Activated T-helper 1 cell treated with anti-CD3 and anti-CD28 coated beads, Interleukin-2, amount 50 U/mL, for 16 hours (primary cell): ENCODE measurements at places on chromosomes 1 and 21.

DNA sequence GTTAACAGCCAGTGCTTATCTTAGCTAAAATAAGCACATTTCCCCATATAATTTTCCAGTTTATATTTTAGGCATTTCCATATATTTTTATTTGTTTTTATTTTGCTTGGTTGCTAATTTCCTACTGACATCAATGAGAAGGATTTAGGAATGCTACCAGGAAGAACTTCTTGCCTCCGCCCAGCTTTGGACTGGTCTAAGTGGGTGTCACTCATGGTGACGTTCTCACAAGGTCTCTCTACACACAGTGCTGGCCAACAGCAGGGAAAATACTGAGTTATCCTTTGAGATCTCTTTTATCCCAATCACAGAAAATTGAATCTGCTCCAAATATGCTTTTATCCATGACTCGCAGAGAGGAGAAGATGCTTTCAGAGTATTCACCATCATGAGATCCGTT lies 13.2 kb downstream of the MX1 start:
- no peak for DNase-seq

- no peak for DNase-seq
These were observed 67.0 kb upstream of the PTCH2 start for GRCh38 chr1:44909901-44910544.

DNA sequence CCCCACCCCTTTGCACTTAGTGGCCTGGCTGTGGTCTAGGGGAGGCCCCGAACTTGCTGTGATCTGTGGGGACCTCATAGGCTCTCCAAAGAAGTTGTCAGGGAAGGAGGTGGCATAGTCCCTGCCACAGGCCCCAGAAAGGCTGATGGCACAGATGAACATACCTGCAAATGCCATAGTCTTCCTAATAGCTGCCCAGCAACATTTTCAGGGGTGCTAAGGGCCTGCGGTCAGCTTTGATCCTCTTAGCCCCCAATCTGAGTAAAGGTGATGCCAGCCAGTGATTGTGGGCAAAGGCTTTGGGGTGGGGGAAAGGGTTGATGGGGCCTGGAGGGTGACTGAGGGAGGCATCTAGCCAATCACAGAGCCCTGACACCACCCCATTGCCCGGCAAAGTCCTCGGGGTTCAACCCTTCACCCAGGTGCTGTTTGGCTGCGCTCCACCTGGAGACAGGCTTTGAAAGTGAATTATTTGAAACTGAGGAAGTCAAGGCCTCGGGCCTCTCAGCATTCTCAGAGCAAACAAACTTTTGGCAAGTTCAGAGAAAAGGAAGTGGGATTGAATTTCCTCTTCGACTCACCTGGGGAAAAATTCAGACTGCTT lies 35.8 kb downstream of the PAX7 start:
- no peak for DNase-seq

DNA sequence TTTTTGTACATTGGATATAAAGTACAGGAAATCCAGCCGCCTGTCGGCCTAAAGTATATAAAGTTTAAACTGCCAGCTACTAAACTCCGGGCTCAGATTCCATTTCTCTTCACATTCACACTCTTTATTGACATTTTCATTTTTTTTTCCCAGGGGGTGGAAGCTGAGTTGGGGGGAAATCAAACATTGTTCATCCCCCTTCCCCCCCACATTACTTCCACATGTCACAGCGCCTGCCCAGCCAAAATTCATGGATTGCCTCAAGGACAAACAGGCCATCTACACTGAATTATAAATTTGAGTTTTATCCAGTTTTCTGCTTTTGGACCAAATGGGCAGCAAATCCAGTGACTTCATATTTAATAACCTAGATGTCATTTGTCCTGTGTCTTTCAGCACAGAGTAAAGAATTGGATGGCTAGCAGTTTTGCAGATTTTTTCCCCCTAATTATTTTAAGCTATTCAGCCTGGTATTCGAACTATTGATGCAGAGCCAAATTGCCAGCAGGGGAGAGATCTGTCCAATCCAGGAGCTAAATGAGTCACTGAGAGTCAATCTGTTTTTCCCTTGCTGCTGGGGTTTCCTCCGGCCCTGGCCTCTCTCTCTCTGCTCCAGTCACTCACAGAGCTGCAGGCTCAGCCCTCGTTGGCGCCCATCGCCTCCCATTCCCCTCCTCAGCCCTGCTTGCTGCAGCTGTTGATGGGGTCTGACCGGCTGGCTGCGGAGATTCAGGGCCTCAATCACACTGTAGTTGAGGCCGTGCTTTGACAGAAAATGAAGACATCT lies 98.0 kb downstream of the LMO4 start:
- no peak for DNase-seq

DNA sequence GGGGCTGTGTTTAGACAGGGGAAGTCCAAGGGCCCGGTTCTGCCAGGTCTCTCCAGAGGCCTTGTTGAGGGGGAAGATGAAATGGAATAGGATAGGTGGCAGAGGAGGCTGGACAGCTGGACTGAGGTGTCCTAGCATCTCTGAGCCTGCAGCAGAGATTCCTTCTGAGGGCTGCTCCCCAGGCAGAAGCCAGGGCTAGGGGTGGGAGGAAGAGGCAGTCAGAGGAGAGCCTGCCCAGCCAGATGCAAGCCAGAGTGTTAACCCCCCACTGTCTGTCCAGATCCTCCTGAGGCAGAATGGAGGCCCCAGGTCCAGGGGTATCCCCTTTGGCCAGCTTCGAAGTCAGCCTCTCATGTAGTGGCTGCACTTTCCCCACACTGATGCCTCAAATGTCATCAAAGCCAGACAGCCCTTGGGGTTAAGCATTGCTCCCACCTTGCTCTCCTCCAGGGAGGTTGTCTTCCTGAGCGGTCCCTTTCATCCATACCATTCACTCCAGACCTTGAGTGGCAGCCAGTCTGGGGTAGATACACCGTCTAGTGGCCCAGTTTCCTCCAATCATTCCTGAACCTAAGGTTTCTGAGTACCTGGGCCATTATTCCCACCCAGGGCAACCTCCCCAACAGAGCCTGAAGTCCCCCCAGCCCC lies 1.7 kb downstream of the CSF1 start:
- DNase-seq, result no peak

- DNase-seq, result no peak
These were observed 34.2 kb upstream of the GJA5 start for GRCh38 chr1:147794570-147794969.

DNA sequence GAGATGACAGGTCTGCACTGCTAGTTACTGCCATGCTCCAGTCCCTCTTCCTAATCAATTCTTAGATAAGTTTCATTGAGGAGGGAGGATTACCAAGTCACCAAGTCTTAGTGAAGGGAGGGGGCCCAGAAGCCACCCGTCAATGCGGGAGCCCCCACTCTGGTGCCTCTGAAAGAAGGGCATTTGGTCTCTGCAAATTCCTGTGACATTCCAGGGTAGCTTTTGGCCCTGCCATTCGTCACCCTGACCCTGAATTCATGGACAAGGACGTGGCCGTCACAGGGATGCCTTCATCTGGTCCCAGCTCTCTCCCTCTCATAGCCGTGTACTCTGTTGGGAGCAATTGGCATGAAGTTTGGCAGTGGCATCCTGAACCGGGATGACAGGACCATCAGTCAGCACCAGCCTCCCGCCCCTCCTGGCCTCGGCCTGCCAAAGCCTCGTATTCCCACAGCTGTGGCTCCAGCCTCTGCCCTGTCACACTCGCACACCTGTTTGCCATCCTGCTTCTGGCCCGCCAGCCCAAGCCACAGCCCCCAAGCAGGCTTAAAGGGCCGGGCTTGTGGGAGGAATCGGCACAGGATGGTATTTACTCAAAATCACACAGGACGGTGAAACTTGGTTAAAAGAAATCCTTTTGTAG lies 150.7 kb downstream of the CLIC6 start:
- no peak for DNase-seq

DNA sequence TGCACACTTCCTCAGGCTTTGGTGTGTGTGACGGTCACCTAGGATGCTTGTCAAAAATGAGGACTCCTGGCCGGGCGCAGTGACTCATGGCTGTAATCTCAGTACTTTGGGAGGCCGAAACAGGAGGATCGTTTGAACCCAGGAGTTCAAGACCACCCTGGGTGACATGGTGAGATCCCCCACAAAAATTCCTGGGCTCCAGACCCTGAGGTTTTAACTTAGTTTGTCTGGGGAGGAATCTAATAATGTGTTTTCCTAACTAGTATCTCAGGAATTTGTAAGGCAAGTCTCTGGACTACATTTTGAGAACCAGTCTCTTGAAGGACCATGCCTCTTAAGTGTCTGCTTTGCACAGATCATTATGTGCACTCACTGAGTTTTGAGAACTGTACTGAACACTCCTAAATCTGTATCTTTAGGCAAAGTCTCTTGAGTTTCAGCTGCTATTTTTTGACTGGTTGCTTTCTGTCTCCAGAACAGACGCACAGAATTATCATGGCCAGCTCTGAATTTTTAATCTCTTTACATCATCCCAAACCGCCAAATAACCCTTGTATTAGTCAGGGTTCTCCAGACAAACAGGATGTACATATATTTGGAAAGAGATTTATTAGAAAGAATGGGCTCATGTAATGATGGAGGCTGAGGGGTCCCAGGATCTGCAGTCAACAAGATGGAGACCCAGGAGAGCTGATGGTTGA lies 45.5 kb upstream of the VANGL1 start:
- no peak for DNase-seq

- DNase-seq, result no peak
These were observed 10.0 kb upstream of the AGPAT3 start for GRCh38 chr21:43854773-43855633.

- DNase-seq, result no peak
These were observed 18.0 kb upstream of the PTPRF start for GRCh38 chr1:43512681-43513080.

- DNase-seq, result no peak
These were observed 57.9 kb downstream of the CCN1 start for GRCh38 chr1:85638412-85638811.

- DNase-seq, result peak; percentile 2
These were observed 30.9 kb upstream of the TAL1 start for GRCh38 chr1:47262787-47263413.

DNA sequence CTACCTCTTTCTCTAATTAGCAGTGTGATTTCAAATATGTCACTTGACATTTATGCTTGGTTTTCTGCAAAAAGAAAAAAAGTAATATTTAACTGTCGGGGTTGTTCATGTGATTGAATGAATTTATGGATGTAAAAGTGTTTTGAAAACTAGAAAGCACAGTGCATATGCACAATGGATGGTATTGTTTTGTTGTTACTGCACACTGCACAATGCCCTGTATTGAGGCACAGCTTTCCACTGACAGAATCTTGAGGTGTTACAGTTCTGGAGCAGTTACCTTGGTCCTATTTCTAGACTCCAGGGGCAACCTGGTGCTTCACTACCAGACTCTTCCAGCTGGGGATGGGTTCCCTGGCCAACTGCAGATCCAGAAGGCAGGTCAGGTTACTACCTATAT lies 116.8 kb upstream of the L1TD1 start:
- DNase-seq, result no peak

GRCh38 chr1:44696101-44696500 lies 21.6 kb downstream of the ARMH1 start:
- DNase-seq, result no peak

DNA sequence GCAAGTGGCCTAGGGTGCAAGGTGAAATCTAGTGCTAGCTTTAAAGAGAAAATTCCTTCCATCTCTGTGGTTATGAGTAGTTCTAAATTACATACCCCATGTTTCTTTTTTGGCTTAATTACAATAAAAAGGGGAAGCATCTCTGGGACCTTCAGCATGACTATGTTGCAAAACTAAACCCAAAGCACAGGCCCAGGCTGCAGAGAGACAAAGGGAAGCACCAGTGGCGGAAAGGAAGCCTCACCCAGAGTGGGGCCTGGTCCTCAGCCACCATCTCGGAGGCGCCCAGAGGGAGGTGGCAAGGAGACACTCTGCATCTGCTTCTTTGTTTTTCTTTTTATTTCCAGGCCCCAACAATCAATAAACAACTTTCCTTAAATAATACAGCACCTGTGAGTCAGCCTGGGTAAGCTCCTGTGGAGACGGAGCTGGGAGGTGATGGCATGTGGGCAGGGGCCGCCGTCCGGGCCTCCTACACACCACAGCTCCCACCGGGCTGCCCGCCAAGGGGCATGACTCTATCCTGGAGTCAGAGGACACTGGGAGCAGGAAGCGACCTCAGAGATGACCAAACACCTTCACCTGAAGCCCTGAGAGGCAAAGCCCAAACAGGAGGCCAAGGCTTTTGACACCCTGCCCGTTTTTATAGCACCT lies 21.7 kb downstream of the ITPKB start:
- DNase-seq, result no peak

DNA sequence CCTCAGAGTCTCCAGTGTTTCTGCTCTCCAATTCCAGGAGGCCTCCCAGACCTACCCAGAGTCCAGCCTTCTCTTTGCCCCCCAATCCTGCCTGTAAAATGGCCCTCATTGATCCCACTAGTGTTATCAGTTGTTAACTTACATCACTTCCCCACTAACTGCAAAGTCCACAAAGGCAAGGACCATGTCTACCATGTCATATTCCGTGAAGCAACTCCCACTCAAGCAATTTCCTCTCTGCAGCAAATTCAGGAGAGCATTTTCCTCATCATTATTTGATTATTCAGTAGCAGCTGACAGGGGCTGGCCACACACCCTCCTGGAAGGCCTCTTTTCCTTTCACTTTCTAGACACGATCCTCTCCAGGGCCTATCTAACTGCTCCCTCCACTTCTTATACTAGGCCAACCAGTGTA lies 153.5 kb downstream of the RERE start:
- DNase-seq, result no peak

- DNase-seq, result no peak
These were observed 1030.9 kb downstream of the AMY1C start for GRCh38 chr1:104780470-104781078.

- DNase-seq, result no peak
These were observed 388.5 kb downstream of the PLPP3 start for GRCh38 chr1:56190806-56191365.

GRCh38 chr1:186828611-186829454 lies at the start of gene PLA2G4A:
PLA2G4A (plus strand) TSS chr1:186828949; CDS start chr1:186854355, 25,406 bp downstream.
- DNase-seq, result no peak

GRCh38 chr1:204280099-204280961 lies 66.5 kb upstream of the GOLT1A start:
- DNase-seq, result no peak

GRCh38 chr1:21284206-21285054 lies 5.8 kb downstream of the ECE1 start:
- no peak for DNase-seq
